ENCODE measurements at places on chromosomes 1 and 21. TPM values are rescaled to one million over a fixed set of nuclear protein-coding genes. Genes with fewer than 3 reads are reported as not detected.

DNA sequence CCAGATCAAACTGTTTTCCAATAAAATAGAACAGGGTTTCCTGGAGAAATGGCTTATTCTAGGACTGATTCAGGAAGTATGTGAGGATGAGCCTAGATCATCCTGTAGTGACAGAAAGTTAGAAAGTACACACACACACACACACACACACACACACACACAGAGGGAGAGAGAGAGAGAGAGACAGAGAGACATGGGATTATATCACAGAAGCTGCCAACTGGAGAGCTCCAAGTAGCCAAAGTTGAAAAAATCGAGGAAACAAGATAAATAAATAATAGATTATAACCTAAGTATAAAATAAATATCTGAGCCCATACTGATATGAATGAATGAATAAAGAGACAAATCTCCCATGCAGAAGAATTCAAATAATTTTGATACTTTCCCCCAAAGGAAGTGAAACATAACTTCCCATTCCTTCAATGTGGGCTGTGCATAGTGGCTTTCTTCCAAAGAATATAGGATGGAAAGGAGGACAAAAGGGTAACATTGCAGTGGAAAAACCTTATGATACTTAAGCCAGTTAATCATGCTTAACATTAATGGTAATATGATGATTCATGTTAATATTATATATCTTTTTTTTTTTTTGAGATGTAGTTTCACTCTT, 171.6 kb downstream of the NTPCR start:
- no peak for DNase-seq

GRCh38 chr1:205127646-205128045, 5.9 kb upstream of the RBBP5 start:
- DNase-seq, result no peak

DNA sequence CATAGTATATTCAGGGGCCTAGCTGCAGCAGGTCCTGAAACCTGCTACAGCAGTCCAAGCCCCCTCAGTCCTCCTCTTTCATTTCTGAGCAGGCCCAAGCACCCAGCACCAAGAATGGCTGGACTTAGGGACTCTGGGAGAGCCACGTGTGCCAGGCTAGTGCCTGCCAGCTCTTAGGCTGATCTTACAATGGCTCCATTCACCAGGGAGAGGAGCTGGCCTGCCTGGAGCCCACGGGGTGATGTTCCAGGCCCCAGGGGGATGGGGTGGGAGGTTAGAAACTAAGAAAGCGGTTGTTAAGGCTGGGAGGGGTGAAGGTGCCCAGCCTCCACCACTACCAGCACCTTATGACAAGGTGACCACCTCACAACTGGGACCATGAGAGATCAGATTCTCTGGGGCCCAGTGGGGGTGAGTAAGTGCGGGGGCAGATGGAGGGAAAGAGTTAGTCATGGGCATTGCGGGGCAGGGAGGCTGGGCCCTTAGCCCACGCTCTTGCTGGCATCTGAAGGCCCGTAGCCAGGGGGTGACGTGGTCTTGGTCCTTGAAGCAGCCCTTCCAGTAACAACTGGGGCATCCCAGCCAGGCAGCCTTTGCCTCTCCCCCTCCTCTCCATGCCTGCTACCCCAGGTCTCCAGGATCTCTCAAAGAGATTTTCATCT, 30.3 kb upstream of the CLIC4 start:
- DNase-seq, result no peak

The APOBEC4 gene
- not detected for total RNA-seq

The ZBTB8A gene
- total RNA-seq, result not detected

Measured in naive thymus-derived CD4-positive, alpha-beta T cell (primary cell).